ENCODE measurements at places on chromosomes 2 and 18.

DNA sequence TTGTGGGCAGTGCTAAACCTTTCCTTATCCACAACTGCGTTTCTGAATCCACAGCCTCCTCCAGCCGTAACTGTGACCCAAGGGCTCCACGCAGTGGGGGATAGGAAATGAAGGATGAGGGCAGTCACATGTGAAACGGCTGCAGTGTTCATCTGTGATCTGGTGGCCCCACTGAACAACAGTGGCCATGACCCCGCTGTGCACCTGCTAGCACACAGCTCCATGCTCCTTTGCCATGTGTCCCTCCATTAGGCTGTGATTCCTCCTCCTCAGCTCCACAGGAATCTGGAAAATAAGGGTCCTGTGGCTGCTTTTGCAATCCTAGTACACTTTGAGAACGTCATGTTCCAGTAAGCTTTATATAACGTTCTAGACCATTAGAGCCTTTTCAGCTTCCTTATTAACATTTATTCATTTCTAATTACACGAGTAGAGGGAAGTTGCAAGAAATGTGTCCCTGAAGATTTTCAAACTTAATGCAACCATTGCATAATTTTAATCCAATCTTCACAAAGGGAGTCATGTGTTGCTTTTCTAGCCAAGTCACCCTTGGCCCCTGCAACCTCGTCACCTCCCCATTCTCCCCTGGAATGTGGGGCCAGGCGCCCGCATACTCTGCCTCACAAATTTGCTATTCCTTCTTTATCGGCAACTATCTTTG, 7.1 kb upstream of the NAPG start:
- no peak for DNase-seq

DNA sequence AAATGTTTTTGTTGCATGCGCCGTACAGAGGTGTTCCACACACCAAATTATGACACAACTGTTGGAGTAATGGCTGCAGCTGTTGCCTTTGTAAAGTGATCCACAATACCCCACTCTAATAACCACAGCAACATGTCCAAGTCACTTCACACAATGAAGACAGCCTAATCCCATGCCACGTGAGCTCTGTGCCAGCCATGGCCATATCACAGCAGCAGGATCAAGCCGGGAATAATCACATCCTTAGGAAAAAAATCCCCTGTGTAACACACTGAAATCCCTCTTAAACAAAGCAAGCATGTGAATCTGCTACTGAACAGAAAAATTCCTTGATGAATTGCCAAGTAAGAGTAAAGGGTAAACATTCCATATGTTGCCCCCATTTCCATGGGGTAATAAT, 179.5 kb upstream of the PARD3B start:
- no peak for DNase-seq

DNA sequence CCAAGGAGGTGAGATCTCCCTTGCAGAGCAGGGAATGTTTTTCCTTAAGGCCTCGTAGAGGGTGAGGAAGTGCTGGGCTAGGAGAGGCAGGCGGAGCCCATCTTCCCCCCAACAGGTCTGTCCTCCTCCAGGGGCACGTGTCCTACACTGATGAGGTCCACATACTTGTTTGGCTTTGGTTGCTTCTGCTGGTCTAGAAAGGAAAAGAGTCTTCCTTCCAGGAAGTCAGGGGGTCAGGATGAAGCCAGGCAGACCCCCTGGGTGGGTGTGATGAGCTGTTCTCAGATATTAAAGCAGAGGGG, 6.0 kb downstream of the SH3BP4 start:
- DNase-seq, result no peak

DNA sequence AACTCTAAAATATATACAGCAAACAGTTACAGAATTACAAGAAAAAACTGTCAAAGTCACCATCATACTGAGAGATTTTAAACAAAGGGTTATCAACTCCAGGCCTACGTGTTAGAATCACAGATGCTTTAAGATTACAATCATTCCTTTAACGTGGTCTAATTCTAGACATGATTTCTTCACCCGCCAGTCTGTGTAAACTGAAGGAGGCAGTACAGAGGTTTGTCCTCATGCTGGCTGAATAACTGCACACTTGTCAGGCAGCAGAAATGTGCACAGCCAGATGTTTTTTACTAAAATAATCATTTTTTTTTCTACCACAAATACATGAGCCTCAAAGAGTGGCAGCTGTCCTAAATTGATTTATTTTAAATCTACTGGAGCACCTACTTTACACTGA, 15.5 kb upstream of the NEURL3 start:
- no peak for DNase-seq

DNA sequence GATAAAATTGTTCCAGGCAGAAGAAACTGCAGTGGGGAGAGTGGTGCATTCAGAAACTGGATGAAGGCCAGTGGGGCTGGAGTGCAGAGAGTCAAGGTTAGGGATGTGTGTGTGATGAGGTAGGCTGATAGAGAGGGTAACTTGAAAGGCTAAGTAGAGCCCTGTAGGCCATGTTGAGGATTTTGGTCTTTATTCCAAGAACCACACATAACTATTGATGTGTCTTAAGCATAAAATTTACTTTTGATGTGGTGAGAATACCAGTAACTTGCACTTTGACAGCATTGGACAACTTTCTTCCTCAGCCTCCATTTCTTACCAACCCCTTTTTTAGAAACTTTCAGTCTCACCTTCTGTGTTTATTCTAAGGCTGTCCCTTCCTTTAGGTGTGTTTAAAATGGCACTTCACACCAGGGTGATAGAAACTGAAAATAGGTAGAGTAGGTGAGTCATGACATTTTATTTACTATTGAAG, 22.6 kb downstream of the MTX2 start:
- no peak for DNase-seq

DNA sequence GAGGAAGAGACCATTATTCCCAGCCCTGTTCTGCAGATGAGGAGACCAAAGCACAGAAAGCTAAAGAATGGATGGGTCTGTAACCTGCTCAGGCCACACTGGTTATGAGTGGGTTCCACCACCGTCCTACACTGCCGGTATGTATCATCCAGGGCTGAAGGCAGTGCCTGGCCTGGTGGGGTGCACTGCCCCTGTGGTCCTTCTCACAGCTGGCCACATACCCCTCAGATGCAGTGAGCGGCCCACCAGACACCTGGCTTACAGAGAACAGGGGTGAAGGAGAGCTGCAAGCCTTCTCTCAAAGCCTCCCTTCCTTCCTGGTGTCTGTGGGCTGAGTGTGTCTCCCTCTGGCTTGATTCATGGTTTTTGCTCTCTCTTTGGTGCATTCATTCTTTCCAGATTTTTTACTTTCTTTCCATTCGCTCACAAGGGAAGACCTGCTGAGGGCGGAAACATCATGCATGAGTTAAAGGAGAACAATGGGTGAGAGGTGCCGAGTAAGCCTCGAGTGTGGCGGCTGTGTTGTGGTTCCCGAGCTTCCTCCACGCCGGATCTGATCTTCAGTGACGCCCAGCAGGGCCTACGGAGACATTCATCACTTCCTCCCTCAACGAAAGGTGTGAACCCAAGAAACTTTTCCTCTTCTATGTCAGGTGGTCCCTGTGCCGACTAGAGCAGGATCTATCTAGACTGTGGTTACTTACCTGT, 62.1 kb upstream of the REL start:
- DNase-seq, result peak; percentile 69

GRCh38 chr18:9775178-9775577, 67.1 kb downstream of the RAB31 start:
- no peak for DNase-seq

GRCh38 chr2:186641807-186642321, 52.0 kb upstream of the FAM171B start:
- peak; percentile 1 for DNase-seq

DNA sequence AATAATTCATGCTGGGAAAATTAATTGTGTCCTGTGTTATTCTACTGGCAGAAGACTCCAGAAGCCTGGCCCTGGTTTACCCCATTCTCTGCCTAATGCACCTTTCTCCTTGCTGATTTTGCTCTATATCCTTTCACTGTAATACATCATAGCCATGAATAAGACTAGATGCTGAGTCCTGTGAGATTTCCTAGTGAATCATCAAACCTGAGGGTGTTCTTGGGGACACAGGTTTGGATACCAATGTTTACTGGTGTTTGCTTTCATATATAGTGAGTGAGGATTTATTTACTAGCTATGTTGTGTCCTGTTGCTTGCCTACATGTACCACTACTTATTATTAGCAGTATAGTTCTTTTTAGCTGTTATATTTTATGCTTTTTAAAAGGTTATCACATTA, 6.5 kb downstream of the METTL5 start:
- DNase-seq, result no peak

- DNase-seq, result no peak
These were observed 6.3 kb downstream of the PDCD1 start for GRCh38 chr2:241852116-241852980.

DNA sequence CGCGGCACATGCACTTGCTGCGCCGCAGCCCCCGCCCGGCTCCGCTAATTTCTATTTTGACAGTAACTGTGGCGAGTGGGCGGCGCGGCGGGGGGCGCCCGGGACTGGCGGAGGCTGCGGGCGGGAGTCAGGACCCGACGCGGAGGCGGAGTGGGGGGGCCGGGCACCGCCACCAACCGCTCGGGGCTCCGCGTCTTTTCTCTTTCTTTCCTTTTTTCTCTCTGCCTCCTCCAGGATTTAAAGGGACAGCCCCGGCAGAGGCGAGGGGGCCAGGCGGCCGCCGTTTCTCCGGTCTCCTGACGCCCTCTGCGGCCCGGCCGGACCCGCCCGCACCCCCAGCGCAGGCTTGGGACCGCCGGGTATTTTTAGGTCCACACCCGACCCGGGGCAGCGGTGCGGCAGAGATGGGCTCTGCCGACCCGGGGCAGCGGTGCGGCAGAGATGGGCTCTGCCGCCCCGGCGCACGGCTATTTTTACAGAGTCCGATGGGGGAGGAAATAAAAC, 460 bp upstream of the ZBTB7C start:
- DNase-seq, result no peak

- no peak for DNase-seq
These were observed 93.6 kb downstream of the HDAC4 start for GRCh38 chr2:239307221-239307569.

- DNase-seq, result no peak
These were observed 41.5 kb downstream of the SCTR start for GRCh38 chr2:119482481-119483394.

DNA sequence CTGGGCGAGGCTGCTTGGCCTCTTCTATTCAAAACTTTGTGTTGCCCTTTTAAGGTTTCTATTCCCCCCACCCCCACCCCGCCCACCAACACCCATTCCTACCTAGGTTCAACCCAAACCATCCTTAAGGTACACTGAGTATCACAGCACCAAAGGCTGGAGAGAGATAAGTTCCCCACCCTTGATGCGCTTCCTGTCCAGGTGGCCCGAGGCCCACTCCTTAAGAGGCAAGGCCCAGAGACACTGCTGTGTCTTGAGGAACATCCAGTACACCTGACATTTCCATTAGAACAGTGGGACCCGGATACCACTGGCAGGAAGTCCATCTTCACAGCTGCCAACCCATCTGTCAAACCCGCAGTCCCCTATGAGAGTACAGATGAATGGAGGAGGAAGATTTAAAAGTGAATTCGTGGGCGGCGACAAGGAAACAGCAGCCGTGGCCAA, 277 bp upstream of the INPP1 start:
- DNase-seq, result no peak

GRCh38 chr2:66488946-66489345, 54.0 kb downstream of the MEIS1 start:
- DNase-seq, result no peak

DNA sequence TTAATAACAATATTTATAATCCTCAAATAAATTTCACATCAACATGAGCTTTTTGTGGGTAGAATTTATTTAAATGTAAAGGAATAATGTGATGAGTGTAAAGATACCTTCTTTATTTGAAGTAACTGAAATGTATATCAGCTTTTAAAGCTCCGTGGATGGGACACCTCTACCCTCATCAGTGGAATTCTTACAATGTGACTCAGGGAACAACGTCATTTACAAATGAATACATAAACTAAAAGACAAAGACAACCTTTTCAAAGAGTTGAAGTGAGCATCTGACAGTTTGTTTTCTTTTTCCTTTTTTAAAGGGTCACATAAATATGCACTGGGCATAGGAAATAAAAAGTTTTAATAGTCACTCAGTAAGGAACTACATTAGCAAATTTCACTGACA, 1127.0 kb upstream of the CRIM1 start:
- no peak for DNase-seq

DNA sequence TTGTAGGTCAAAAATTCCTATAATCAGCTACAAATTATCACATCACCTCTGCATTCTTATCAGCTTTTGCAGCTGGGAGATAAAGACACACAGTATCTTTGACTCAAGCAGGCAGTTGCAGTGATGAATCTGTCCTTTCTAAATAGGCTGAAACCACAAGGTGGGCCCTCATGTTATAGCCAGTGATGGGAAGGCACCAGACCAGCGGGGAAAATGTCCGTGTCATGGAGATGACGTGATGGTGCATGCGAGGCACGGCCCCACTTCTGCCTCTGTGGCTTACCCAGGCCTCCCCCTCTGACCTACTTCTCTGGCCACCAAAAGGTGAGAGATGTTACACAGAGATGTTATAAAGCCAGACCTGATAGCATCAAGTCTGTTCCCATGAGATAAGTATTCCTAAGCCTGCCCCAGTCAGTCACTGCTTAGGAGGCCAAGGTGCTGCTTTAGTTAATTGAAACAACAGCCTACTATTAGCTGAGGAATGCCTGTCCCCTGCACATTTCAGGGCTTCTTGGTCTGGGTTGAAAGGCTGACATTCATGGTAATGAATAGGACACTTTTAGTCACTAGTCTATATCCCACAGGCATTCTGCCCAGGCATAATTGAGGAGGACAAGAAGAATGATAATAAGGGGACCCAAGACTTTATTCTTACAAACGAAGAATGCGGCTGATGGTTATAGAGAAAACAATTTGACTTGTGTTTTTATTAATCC, 327.9 kb downstream of the LPIN1 start:
- DNase-seq, result no peak

DNA sequence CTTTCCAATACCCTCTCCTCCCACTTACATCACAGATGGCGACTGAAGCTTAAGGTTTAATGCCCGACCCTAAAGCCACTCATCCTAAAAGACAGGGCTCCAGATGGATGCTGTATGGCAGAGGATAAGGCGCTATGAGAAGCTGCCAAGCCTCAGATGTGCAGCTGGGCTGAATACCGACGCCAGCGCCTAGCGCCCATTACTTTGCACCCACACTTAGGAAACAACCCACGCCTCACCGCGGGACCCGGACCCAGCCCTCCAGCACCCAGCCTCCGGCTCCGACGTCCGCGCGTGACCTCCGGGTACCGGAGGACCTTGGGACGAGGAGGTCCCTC, 335 bp downstream of the TRAK2 start:
- no peak for DNase-seq

DNA sequence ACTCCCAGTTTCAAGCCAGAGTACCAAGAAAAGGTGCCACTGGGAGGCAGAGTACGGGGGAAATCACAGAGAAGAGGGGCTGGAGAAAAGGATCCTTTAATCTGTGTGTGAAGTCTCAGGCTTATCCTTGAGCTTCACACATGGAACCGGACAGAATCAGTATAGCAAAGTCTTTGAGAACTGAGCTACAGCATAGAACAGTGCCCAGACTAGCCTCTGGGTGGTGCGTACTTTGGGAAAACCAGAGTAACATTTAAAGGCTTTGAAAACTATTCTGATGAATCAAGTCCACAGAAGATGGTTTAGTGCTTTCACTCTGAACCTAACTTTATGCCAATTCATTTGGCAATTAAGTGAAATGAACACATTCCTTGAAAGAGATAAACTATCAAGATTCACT, 83.1 kb downstream of the BABAM2 start:
- DNase-seq, result no peak

GRCh38 chr18:27211569-27211968, 26.5 kb upstream of the CHST9 start:
- DNase-seq, result no peak

All from activated CD4-positive, alpha-beta T cell treated with anti-CD3 and anti-CD28 coated beads for 24 hours (primary cell).